SK-N-DZ (cell line): ENCODE measurements at places on chromosomes 1 and 21.

DNA sequence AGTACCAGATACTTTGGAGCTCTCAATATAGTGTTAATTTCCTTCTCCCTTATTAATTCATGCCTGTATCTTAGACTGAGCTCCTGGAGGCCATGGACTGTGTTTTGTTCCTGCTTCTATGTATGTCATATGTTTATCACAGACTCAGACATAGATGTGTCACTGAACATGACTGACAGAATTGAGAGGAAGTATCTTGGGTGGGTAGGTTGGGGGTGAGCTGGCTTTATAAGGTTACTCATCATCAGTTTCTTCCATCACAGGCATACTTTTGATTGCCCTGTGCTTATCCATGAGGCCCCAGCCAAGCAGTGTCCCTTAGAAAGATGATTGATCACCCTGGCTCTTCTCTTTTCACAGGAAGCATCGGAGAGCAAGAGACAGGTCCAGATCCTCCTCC lies 5.6 kb upstream of the SH3D21 start:
- no peak for DNase-seq

DNA sequence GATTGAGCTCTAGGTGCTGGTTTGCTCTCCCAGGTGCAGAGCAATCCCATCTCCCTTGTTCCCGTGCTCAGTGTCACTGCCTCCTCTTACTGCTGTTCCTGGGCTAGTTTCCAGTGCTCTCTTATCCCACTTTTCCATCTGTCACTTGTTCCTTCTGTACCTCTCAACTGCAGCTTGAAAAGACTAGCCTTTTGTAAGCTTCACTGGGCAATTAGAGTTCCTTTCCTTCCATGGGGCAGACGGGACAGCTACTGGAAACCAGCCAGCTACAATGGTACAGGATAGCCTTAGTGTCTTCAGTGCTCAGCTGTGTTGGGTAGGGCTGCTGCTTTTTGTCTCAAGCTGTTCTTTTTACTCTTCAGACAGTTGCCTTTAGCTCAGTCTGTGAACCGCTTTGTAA lies 31.6 kb downstream of the AGT start:
- DNase-seq: no peak

- DNase-seq: no peak
Measured at GRCh38 chr1:47722909-47723580, 274.1 kb downstream of the TRABD2B start.

- DNase-seq: no peak
Measured at GRCh38 chr1:2299131-2299627, 71.1 kb downstream of the SKI start.

DNA sequence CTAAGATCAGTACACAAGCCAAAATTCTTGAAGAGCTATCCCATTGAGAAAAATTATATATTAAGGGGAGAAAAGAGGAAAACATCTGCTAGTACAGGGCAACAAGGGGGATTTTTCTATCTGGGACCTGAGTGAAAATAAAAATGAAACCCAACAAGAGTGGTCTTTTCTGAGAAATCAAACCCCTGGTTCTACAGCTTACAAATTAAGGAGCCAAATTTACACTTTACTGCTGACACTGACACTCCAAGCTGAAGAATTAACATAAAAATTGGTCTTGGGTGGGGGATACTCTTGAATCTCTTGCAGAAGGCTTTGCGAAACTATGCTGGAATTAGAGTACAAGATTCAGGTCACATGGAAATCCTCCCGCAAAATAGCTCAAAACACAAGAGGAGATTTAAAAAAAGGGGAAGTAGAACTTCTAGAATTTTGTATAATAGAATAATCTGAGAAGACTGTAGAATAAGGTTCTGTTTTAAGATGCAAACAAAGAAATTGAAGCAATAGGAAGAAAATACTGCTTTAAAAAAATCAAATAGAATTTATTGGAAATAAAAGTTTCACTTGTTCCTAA lies 32.1 kb upstream of the HSPA13 start:
- DNase-seq: no peak

- DNase-seq: no peak
Measured at GRCh38 chr1:26346274-26347033, 7.5 kb downstream of the CRYBG2 start.

DNA sequence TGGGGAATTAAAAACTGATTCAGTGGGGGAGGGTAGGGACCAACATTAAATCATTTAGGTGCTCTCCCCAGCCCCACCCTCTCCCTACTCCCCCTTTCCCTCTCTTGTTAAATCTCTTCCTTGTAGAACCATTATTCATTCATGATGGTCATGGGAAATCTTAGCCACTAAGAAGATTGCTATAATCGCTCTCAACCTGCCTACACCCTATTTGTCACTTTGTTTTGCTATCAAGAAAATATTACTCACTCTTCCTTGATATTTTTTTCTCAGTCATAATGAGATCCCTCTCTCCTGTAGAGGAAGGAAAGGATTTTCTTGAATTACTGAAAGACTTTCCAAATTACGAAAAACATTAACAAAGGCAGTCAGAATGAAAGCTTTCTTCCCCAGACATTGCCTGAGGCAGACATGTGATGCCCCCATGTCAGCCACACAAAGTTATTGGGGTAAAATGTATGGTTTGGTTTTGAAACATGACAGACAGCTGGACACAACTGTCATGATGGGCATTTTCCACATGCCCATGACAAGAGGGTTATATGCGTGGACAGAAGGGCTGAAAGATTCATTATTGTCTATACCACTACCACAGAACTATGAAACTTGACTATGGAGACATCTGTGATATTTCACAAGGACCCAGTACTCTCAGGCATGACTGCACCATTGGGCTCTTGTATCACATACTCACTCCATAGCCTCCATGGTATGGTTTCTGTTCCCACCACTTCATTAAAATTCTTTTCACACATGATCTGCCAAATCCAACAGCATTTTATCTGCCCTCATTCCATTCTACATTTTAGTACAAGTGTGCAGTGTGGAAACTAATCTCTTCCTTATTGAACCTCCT lies 420.1 kb downstream of the DISC1 start:
- no peak for DNase-seq

GRCh38 chr1:93969371-93969770 lies 60.1 kb upstream of the GCLM start:
- DNase-seq: no peak

DNA sequence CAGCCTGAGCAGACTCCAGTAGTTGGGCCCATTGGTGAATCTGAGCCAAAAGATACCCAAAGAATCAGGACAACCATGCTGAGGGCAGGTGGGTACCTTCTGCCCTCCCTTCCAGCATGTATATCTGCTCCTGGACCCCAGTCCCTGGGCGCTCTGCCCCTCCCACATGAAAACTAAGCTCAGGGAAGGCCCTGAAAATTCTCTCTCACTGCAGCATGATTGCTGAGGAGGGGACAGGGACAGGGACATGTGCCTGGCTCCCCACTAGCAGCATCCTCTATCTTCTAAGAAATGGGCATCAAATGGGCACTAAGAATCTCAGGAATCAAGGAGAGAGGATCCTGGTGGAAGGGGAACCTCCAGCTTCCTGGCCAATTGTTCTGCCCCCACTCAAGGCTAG lies 446.0 kb downstream of the MATN1 start:
- DNase-seq: no peak

GRCh38 chr1:151972542-151973248 lies 21.0 kb downstream of the S100A10 start:
- no peak for DNase-seq

DNA sequence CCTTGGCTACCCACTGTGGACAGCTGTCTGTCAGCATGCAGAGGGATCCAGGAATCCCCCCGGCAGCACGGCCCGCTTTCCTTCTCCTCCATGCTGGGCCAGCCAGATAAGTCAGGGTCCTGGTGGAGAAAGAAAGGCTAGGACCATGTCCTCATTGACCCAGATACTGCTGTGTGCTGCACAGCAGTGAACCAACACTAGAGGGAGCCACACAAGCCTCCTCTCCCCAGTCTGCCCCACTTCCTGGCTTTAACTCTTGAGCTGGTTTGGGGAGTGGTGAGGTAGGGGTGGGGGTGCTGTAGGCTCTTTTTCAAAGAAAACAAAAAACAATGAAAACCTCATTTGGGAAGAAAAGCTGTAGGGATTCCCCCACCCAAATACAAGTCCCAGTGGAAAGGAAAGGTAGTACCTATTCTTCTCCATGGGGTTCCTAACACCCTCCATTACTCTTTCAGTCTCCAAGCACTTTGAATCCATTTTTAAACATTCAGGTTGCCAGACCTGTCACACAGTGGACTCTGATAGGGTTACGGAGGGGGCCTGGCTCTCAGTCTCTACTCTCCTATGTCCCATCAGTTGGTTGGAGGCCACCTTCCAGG lies 84.9 kb upstream of the CD1D start:
- DNase-seq: no peak
